ENCODE measurements at places on chromosomes 3 and 15. TPM values are rescaled to one million over a fixed set of nuclear protein-coding genes. Genes with fewer than 3 reads are reported as not detected.

GRCh38 chr3:196108075-196108743 lies 26.3 kb upstream of the TFRC start:
- no peak for DNase-seq

DNA sequence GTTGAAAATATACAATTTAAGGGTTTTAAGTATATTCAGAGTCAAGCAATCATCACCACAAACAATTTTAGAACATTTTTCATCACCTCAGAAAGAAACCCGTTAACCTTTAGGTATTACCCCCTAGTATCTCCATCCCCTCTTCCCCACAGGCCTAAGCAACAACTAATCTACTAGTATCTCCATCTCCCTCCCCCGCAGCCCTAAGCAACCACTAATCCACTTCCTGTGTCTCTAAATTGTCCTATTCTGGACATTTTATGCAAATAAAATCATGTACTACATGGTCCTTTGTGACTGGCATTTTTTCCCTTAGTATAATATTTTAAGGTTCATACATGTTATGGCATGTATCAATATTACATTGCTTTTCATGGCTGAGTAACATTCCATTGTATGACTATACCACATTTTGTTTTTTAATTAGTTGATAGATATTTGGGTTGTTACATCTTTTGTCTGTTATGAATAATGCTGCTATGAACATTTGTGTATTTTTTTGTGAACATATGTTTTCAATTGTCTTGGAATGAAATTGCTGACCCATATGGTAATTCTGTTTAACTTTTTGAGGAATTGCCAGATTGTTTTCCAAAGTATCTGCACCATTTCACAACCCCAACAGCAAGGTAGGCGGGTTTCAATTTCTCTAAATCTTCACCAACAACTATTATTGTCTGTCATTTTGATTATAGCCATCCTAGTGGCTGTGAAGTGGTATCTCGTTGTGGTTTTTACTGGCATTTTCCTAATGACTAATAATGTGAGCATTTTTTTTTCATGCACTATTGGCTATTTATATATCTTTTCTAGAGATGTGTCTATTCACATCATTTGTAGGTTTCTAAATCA lies 215.6 kb upstream of the CD96 start:
- no peak for DNase-seq

GRCh38 chr3:115040673-115041286 lies 106.3 kb downstream of the ZBTB20 start:
- DNase-seq, result peak; percentile 67

- DNase-seq, result peak; percentile 33
Measured at GRCh38 chr3:31936420-31937060, 44.5 kb downstream of the OSBPL10 start.

- DNase-seq, result no peak
Measured at GRCh38 chr3:60979461-60980341, 271.6 kb downstream of the FHIT start.

DNA sequence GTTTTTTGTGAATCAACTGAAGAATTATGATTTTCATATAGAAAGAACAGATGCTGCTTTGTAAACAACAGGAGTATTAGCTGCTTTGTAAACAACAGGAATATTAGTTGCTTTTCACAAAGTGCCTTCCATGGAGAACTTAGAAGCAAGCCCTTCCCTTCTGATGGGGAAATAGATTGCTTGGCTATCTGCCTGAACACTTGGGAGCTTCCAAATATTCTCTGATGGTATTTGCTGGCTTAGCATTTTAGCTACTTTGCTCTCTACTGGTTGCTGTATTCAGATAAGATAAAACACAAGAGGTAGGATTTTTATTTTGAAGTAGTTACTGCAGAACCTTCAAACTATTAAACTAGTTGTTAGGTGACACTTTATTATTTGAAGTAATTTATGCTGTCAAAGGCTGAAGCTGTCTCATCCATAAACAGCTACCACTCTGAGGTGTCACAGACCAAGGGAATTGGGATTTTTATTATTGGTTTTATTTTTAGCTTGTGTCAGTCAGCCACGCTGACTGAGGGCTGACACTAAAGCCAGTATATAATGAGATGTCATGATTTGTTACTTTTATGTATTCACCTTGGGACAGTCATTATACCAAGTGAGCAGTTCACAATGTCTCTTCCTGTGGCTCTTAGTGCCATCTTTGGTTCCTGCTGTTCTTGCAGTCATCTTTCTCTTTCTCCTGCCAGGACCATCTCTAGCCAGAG lies 50.0 kb downstream of the ZIC1 start:
- DNase-seq, result no peak

DNA sequence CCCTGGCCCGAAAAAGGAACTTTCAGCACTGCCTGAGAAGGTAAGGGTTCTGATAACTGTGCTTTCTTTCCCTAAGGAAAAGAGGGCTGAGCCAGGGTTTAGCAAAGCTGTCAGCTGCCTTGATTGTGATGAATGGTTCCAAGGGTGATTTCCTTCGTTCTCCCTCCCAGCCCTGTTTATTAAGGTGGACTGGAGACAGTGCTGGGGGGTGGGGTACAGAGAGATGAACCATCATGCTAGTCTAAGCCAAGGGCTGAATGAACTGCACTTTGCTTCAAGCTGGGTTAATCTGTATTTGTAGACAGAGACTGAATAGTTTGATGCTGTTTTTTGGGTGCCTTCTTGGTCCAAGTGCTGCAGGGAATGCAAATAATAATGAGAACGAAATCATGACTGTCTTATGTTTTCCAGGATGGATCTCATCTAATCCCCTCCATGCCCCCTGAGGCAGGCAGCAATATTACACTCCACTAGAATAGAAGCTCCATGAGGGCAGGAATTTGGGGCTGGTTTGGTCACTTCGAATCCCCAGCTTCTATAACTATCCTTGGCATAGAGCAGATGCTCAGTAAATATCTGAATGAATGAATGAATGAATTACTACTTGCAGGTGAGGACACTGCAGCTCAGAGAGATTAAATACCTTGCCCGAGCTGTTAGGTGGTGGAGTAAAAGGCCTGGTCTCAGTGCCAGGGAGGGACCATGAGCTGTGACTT lies 10.9 kb downstream of the PXYLP1 start:
- no peak for DNase-seq

- no peak for DNase-seq
Measured at GRCh38 chr3:74592359-74592758, 22.1 kb downstream of the CNTN3 start.

DNA sequence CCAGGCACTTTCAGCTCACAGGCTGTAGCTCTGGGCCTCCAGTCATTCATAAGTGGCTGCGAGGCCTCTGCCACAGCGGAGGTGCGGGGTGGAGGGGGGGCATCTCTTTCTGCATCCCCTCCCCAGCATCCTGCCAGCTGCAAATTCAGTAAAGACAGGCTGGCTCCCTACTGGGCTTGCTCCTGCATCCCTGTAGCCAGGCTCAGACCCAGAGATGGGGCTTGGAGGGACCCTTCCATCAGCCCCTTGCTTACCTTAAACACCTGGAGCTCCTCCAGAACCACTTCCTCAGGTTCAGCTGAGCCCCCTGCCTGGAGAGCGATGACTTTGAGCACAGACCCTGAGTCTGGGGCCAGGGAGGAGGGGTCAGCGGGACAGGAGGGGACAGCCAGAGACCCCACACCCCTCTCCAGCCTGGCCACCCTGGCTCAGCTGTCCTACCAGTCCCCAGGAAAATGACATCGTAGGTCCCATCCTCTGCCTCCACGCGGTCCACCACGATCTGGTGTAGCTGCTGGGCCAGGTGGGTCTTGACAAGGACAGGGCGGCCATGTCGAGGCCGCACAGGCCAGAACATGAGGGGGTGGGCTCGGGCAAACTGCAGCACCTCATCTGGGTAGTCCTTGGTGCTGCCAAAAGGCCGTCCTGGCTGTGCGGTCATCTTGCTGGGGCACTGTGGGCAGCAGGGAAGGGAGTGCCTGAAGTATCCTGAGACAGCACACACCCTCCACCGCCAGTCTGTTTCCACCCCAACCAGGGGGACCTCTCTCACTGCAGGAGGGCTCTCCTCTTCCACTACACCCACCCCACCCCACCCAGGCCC lies 5.3 kb downstream of the SEMA3G start:
- DNase-seq, result no peak

- no peak for DNase-seq
Measured at GRCh38 chr3:112086875-112087524, 811 bp downstream of the C3orf52 start.

DNA sequence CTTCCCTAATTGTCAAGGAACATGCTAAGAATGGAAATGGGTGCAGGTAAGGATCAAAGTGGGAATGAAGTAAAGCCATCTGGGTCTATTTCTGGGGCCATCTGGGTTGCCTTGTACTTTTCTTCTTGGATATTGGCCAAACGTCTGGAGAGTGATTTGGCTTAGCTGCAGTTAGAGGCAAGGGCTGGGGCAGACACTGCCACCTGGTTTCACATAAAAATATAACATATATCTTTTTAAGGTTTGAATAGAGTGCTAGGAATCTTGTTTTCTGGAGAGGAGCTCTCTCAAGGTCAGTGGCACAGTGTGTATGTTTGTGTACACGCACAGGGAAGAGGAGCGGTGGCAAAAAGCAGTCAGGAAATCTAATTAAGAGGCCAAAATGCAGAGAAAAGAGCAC lies 24.7 kb upstream of the EOMES start:
- no peak for DNase-seq

- DNase-seq, result no peak
Measured at GRCh38 chr3:125115640-125116039, 59.8 kb upstream of the HEG1 start.

DNA sequence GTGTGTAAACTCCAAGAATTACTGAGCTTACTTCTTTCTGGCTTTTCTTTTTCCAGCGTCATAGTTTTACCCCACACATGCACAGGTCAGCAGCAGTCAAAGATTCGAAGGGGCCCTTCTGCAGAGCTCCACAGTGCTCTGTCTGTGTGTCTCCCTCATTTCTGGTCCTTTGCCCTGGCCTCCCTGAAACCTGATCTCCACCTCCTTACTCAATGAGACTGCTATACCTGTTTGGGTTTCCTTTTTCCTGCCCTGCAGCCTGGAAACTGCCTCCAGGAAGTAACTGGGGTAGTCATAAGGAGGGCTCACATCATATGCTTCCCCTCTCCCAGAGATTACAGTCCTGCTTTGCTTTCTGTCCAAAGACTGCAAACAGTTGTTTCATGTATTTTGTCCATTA lies 82.8 kb upstream of the TNIK start:
- DNase-seq, result peak; percentile 61

DNA sequence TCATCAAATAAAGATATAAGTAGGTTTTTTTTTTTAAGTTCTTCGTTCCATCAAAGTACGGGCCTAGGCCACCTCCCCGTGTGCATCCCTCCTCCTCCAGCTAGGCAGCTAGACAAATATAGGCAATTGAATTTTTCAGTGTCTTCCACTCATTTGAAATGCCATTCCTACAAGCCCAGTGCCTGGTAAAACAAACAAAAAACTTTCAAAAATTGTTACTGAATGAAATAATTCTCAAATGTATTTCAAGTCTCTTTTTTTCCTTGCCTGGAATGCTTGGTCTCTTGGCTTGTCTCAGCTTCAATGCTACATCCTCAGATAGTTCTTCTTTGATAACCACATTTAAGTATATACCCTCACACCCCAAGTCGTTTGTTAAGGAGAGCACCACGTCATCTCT lies 3.8 kb downstream of the EIF2AK4 start:
- DNase-seq, result no peak

DNA sequence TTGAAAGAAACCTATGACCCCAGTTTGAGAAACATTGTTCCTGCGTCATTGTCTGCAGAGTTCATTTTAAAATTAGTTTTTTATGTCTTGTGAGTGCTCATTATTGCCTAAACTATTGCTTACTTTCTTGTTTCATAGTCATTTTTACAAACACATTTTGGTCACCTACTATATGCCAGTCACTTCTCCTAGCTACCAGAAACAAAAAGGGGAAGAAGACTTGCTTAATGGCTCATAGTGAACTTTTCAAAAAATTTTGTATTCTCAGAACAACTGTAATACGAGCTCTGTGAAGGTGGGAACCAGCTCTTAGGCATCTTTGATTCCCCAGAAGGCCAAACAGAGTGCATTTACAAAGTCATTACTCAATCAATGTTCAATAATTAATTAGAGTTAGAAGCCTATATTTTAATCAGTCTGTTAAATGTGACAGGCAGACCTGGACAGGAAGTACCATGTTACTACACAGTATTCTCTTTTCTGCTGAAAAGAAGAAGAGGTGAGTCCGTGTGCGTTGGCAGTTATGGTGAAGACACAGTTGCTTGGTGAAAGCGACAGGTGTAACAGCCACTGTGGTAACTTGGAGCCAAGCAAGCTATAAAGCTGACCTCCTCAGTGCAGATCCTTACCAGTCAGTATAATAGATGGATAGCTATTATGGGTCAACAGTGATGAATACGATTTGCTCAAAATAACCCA lies 46.6 kb downstream of the DPPA2 start:
- no peak for DNase-seq

DNA sequence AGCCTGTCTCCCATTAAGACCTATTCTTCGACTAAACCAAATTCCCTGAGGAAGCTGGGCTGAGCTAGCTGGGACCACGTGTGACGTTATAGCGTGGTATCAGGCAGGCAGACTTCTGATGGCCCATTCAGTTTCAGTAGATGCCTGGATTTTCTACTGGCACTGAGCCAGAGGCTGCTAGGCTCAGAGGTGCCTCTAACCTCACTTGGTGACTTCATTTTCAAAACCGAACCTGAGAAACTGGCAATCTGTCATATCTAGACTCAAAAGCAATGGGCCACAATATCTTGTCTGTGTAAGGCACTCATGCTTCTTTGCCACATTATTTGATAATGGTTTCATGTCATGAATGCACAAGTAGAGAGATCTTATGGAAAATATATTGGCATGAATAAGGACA lies 352.1 kb upstream of the AZI2 start:
- DNase-seq, result no peak

DNA sequence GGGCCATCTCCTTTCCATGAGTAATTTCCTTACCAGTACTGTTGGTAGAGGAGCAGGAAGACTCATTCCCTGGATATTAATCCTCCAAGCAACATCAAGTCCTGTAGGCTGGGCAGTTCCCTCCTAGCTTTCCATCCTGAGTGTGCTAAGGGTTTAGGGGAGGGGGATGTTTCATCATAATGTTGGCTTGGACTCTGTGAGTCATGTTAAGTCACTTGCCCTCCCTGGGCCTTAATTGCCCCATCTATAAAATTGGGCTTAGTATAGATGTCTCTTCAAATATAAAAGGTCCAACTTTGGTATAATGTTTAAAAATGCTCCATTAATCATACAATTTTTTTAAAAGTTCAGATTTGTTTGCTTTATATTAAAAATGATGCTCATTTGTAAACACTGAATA lies 52.7 kb downstream of the TLE3 start:
- DNase-seq, result no peak

GRIP2 gene
- not detected for total RNA-seq

RAD51 gene
- total RNA-seq, result 29.7 TPM

ANKUB1 gene
- not detected for total RNA-seq

MIX23 gene
- 43.6 TPM for total RNA-seq

RTP3 gene
- not detected for total RNA-seq

BLM gene
- total RNA-seq, result 18.6 TPM

PLOD2 gene
- total RNA-seq, result 228 TPM

CCK gene
- not detected for total RNA-seq

BUB1B gene
- 65.6 TPM for total RNA-seq

HCN4 gene
- total RNA-seq, result not detected

ZBBX gene
- not detected for total RNA-seq

VGLL4 gene
- 67.0 TPM for total RNA-seq
